ENCODE measurements at places on chromosomes 12 and 14. TPM values are rescaled to one million over a fixed set of nuclear protein-coding genes. Genes with fewer than 3 reads are reported as not detected.

The PLA2G1B gene
- not detected for total RNA-seq

The PPP2R3C gene
- 21.2 TPM for total RNA-seq

DNA sequence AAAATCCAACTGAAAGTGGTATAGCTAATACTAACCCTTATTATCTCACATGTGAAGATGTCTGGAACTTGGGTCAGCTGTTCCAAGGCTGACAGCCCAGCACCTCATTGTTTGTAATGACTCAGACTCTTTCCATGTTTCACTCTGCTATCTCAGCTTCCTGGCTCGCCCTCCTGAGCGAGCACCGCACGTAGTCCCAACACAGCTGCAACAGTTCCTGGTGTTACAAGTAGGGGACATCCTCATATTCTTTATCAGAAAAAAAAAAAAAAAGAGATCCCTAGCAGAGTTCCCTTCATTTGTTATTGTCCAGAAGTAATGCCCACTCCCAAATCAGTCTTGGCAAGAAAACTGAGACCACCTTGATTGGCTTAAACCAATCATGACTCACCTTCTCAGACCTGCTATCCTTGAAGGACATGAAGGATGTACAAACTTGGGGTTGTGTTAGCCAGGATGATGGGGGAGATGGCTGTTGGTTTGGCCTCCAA, 92.5 kb downstream of the ADCK1 start:
- DNase-seq = no peak

DNA sequence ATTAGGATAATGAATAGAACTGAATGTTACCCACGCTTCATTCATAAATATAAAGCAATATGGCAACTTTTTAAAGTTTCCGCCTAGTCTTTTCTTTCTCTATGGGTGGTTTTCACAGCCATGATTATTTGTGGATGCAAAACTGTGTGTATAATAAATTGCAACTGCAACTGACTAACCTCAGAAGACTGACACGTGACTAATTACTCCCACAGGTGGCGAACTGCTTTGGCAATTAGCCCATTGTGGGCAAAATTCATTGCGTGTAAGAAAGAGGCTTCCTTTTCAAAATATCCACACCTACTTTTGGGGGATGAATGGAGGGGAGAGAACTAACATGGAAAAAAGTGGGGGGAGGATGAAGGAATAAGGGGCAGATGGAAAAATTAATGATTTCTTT, 79.0 kb downstream of the SLC25A21 start:
- DNase-seq = no peak

GRCh38 chr12:46152456-46152855, 116.4 kb downstream of the SLC38A1 start:
- no peak for DNase-seq

DNA sequence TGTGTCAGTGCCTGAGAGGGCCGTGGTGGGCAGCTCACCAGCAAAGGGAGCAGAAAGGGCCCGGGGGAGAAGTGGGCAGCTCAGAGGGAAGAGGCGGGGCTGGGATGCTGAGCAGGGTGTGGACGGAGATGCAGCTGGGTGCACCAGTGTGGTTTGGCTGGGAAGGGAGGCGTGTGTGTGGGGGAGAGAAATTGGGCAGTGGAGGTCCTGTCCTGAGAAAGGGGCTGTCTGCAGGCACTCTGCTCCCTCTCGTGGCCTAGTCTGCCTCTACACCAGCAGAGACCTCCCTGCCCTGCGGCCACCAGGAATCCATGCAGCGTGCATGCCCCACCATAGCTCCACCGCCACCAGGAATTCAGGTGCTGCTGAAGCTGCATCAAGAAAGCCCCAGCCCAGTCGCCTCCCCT, 6.4 kb downstream of the TMEM121 start:
- no peak for DNase-seq

The ITGA5 gene
- total RNA-seq = 89.4 TPM

GRCh38 chr12:108065069-108065468, 64.0 kb upstream of the WSCD2 start:
- DNase-seq = no peak

The TSHR gene
- not detected for total RNA-seq

DNA sequence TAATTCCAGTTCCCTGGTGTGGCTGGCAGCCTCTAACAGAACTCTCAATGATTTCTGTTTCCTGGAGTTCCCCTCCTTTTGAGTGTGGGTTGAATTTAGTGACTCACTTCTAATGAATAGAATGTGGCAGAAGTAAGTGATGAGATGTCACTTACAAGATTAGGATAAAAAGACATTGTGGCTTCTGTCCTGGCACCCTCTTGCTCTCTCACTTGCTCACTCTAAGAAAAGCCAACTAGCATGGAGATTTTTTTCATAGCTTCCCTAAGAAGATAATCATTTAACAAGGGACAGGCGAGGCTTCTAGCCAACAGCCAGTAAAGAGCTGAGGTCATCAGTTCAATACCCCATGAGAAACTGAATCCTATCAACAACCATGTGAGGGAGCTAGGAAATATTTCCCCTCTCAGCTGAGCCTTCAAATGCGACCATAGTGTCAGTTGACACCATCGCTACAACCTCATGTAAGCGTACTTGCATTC, 156.7 kb downstream of the TMTC3 start:
- peak; percentile 71 for DNase-seq

- DNase-seq = peak; percentile 66
Measured at GRCh38 chr14:61247935-61248334, 33.2 kb downstream of the TMEM30B start.

The ZNF26 gene
- total RNA-seq = 4.1 TPM

DNA sequence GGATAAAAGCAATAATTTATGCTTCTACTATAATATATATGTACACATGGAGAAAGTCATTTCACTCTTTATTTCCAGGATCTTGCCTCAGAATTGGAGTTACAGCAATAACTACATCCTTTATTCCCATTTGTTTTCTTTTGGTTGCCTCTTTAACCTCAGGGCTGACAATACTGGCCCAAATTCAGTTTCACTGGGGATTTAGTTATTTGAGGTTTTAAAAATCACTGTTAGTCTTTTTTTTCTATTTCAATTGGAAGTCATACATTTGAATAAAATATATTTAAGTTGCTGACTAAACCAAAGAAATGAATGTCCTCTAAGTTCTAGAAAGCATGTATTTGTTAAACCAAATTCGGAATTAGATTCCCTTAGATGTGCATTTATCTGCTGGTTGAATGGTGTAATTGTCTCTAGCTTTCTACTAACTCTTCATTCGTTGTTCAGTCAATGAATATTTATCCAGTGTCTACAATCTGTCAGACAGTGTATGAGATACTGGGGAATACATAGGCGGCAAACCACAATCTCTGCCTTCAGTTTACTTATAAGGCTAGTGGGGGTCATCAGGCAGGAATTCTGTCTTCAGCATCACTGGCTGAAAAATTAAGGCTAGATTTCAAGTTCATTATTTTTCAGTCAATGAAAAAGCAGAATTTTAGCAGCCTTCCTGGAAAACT, 190.8 kb upstream of the ARHGAP5 start:
- no peak for DNase-seq

The RTL1 gene
- total RNA-seq = 0.58 TPM

GRCh38 chr14:25267186-25267585, 217.2 kb upstream of the STXBP6 start:
- no peak for DNase-seq

The BICDL1 gene
- 1.4 TPM for total RNA-seq

DNA sequence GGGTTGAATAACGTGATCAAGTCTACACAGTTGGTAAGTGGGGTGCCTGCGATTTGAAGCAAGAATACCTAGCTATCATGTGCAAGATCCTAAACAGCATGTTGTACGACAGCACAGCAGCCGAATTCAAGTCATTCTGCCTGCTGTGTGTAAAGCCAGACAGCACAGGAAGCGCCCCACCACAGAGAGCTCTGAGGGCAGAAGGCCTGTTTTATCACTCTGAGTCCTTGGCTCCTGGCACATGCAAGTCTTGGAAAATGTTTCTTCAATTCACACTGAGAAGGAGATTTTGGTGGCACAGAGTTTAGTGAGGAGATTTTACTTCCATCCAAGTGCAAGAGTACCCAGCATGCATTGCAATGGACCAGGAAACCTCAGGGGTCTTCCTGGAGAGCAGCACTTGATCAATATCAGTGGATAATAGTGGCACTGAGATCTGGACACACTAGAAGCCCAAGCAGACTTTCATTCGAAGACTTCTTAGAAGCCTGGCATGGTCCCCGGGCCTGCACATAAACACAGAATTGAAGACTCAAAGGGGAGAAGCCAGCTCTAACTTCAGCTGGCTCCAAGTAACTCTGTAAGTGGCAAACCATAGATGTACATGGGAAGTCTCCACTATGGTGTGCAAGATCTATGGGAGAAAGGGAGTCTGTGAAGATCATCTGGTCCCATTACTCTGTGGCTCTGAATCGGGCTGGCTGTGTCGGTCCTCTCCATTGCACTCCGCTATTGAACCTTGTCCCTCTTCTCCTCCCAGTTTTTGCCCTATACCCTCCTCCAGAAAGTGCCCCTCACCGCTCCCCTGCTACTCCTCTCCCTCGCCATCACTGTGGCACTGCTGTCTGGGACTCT, 1.5 kb upstream of the KRT1 start:
- no peak for DNase-seq
